Transverse colon (tissue), 4 donors: ENCODE measurements at places on chromosomes 4 and X. TPM values are rescaled to one million over a fixed set of nuclear protein-coding genes. Genes with fewer than 3 reads are reported as not detected.

GRCh38 chr4:158999166-158999682 lies 103.7 kb upstream of the RAPGEF2 start:
- DNase-seq, result no peak
- peaks cover 48% of the 10 kb centered on the region for H3K4me1 ChIP-seq
- no peaks in the 10 kb centered on the region for H3K27me3 ChIP-seq
- H3K4me3 ChIP-seq, result no peak overlapping the region

GRCh38 chr4:75391489-75392166 lies 122.6 kb downstream of the RCHY1 start:
- peaks cover 2% of the 10 kb centered on the region for H3K27me3 ChIP-seq
- H3K36me3 ChIP-seq, result no peaks in the 10 kb centered on the region
- H3K27ac ChIP-seq, result no peak overlapping the region
- DNase-seq, result no peak

DNA sequence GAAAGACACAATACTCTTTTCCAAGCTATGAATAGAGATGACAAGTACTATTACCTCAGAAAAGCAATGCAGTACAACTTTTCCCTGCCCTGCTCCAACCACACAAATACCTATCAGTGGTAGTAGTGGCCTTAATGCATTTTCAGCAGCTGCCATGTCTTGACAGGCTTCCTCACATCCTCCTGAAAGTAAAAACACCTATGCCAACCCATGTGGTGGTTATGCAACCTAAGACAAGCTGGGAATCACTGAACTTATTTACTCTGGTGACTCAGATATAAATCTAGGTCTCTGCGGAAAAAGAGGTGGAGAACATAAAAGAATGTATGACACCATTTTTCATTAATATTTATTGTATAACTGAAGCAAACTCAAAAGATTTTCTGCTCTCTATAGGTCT lies 14.5 kb downstream of the WDFY3 start:
- H3K4me3 ChIP-seq, result no peak overlapping the region
- DNase-seq, result no peak
- H3K27ac ChIP-seq, result no peak overlapping the region

GRCh38 chr4:4853371-4853823 lies 6.1 kb upstream of the MSX1 start:
- no peak for DNase-seq
- H3K36me3 ChIP-seq, result no peaks in the 10 kb centered on the region
- peaks cover 9% of the 10 kb centered on the region for H3K4me1 ChIP-seq
- peaks cover 94% of the 10 kb centered on the region for H3K27me3 ChIP-seq

DNA sequence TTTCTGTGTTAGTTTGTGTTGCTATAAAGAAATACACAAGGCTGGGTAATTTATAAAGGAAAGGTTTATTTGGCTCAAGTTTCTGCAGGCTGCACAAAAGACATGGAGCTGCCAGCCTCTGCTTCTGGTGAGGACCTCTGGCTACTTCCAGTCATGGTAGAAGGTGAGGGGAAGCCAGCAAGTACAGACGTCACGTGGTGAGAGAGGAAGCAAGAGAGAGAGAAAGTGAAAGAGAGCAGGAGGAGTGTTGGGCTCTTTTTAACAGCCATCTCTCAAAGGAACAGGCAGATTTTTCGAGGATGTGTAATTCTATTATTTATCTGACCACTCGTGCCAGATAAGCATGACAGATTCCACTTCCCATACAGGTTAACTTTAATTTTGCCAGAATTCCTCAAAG lies 1199.1 kb downstream of the ADGRL3 start:
- no peaks in the 10 kb centered on the region for H3K4me1 ChIP-seq
- H3K27ac ChIP-seq, result no peak overlapping the region
- no peaks in the 10 kb centered on the region for H3K36me3 ChIP-seq
- no peaks in the 10 kb centered on the region for H3K27me3 ChIP-seq
- no peak for DNase-seq

DNA sequence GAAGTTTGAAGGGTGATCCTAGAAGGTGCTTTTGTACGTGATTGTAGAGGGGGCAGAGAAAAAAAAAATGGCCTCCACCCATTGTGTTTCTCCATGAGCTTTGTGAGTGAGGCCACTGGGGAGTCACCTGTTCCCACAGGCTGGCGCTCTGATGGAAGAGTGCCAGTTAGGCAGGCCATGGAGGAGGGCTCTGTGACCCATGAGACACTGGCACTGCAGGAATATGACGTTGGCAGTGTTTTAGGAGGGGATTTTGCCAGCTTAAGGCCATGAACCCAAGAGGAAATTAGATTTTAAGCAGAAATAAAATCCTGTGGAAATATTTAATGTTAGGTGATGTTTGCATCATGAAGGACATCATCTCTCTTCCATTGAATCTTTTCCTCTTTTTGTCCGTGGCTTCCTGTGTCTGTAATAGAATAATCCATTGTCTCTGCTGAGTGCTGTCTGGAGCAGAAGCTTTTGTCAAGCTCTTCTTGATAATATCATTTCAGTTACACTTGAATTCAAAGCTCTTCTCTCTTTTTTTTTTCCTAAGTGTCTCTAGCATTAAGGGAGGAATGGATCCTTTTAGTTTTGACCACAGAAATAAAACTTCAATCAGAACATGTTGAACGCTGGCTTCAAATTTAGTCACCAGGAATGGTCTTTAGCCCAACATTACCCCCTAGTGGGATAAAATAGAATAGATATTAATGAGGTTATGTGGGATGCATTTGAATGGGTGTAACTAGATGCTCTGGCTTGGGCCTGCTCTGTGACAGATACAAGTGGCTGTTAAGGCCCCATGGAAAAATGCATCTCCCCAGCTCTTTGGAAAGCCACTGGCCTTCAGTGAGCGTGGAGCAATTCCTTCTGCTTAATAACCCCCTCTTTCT lies 41.0 kb upstream of the UCP1 start:
- H3K4me1 ChIP-seq, result no peaks in the 10 kb centered on the region
- H3K4me3 ChIP-seq, result no peak overlapping the region
- no peaks in the 10 kb centered on the region for H3K36me3 ChIP-seq
- DNase-seq, result no peak
- no peak overlapping the region for H3K27ac ChIP-seq

- H3K36me3 ChIP-seq, result no peaks in the 10 kb centered on the region
- no peak for DNase-seq
- no peaks in the 10 kb centered on the region for H3K27me3 ChIP-seq
- H3K4me1 ChIP-seq, result no peaks in the 10 kb centered on the region
- H3K27ac ChIP-seq, result no peak overlapping the region
Measured at GRCh38 chrX:50495616-50496015, 25.0 kb upstream of the DGKK start.

DNA sequence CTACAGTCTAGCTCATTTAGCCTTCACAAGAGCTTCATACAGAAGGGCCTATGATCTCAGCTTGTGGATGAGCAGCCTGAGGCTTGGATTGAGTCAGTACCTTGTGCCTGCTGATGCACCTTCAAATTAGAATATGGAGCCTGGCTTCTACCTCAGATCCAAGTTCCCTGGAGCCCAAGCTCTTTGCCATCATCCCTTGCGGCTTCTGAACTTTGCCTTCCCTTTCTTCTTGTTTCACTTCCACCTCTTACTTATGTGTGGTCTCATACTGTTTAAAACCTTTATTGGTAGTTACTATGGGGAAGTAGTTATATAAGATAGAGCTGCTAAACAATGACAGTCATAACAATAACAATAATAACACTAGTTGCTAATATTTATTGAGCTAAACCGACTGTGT lies 84.3 kb upstream of the AFF2 start:
- no peak for DNase-seq
- no peak overlapping the region for H3K4me3 ChIP-seq
- H3K27ac ChIP-seq, result no peak overlapping the region
- no peaks in the 10 kb centered on the region for H3K27me3 ChIP-seq

DNA sequence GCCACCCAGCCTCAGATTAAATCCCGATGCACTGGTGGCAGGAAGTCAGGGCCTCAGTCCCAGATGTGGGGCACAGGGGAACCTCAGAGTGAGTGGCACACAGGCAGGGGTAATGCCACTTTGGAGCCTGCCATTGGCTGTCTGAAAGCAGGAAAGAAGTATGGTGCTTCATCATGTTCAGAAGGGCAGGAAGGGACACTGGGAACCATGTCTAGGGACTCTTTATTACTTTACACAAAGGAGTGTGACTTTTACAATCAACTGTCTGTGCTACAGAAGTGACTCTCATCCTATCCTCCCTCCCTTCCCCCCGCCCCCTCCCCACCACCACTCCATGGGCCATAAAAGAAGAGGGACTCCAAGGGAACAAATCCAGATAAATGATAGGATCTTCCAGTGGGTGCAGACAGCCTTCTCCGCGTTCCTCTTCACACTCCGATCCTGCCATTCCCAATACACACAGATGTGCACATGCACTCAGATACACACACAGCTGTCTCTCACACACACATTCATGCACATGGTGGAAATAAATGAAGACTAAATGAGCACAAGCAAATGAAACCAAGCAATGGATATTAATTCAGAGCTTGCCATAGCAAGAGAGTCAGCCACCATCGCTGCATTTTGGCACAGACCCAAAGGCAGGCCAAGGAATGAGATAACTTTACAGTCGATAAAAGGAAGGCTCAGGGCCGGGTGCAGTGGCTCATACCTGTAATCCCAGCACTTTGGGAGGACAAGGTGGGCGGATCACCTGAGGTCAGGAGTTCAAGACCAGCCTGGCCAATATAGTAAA lies 2.5 kb upstream of the TMEM154 start:
- H3K36me3 ChIP-seq, result no peaks in the 10 kb centered on the region
- no peaks in the 10 kb centered on the region for H3K27me3 ChIP-seq
- H3K4me3 ChIP-seq, result no peak overlapping the region
- H3K27ac ChIP-seq, result no peak overlapping the region
- peaks cover 20% of the 10 kb centered on the region for H3K4me1 ChIP-seq

- H3K4me1 ChIP-seq, result no peaks in the 10 kb centered on the region
- H3K36me3 ChIP-seq, result no peaks in the 10 kb centered on the region
- no peak for DNase-seq
- H3K4me3 ChIP-seq, result no peak overlapping the region
- no peaks in the 10 kb centered on the region for H3K27me3 ChIP-seq
Measured at GRCh38 chr4:182858711-182859110, 58.5 kb downstream of the DCTD start.

GRCh38 chr4:73828956-73829355 lies 7.5 kb upstream of the CXCL6 start:
- H3K27ac ChIP-seq, result no peak overlapping the region
- H3K36me3 ChIP-seq, result no peaks in the 10 kb centered on the region
- no peak overlapping the region for H3K4me3 ChIP-seq

- no peak for DNase-seq
- no peak overlapping the region for H3K27ac ChIP-seq
- H3K27me3 ChIP-seq, result no peaks in the 10 kb centered on the region
- no peak overlapping the region for H3K4me3 ChIP-seq
Measured at GRCh38 chrX:17030092-17030491, 83.6 kb downstream of the REPS2 start.

ZFP92 gene
- 0.64 TPM for total RNA-seq

FGFBP2 gene
- total RNA-seq, result 5.6 TPM

GABRE gene
- total RNA-seq, result 31.4 TPM
